Astrocyte (in vitro differentiated cells and primary cell): ENCODE measurements at places on chromosomes 4 and X. TPM values are rescaled to one million over a fixed set of nuclear protein-coding genes. Genes with fewer than 3 reads are reported as not detected.

The RXFP1 gene
- 0.14 TPM in 1 of 2 replicates, not detected in the other for total RNA-seq

The SEL1L3 gene
- total RNA-seq: 24.9 and 32.7 TPM in 2 replicates

The MORF4L2 gene
- 514 and 533 TPM in 2 replicates for total RNA-seq

The WDR19 gene
- 14.1 and 18.0 TPM in 2 replicates for total RNA-seq

The LEF1 gene
- 16.6 and 23.6 TPM in 2 replicates for total RNA-seq

The CXCL13 gene
- total RNA-seq: not detected in 2 replicates

The ARHGAP36 gene
- total RNA-seq: not detected in 2 replicates

The RNF175 gene
- total RNA-seq: 1.0 TPM in 2 replicates

The TCP11X2 gene
- total RNA-seq: not detected in 2 replicates

The TET2 gene
- total RNA-seq: 15.7 and 16.9 TPM in 2 replicates

The TEX13B gene
- total RNA-seq: not detected in 2 replicates
